ENCODE measurements at places on chromosomes 11 and 22.

DNA sequence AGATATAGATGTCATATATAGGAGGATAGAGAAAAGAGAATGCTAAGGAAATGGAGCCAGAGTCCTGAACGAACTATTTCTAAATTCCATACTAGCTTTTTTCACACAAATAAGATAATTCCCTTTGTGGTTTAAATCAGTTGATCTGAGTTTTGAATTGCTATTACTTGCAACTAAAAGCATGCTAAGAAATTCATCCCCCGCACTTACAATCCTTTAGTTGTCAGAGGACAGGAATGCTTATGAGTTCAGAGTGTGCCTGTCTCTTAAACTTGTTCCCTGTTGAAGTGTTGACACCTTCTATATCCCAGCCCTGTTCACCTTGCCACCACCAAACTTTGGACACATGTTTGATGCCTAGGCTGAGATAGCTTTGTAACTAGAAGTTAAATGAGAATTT, 406.2 kb downstream of the METTL15 start:
- H3K4me3 ChIP-seq: no peak overlapping the region
- no peaks in the 10 kb centered on the region for H3K36me3 ChIP-seq
- no peaks in the 10 kb centered on the region for H3K4me1 ChIP-seq
- no peaks in the 10 kb centered on the region for H3K27me3 ChIP-seq

GRCh38 chr11:12301379-12301778, 76.0 kb upstream of the PARVA start:
- H3K36me3 ChIP-seq: no peaks in the 10 kb centered on the region
- no peaks in the 10 kb centered on the region for H3K4me1 ChIP-seq
- H3K27me3 ChIP-seq: no peaks in the 10 kb centered on the region
- DNase-seq: no peak

GRCh38 chr11:93921695-93922468, 71.5 kb upstream of the VSTM5 start:
- H3K27me3 ChIP-seq: no peaks in the 10 kb centered on the region
- H3K4me1 ChIP-seq: no peaks in the 10 kb centered on the region
- no peak overlapping the region for H3K27ac ChIP-seq
- no peaks in the 10 kb centered on the region for H3K36me3 ChIP-seq
- no peak overlapping the region for H3K4me3 ChIP-seq

- H3K27ac ChIP-seq: peak overlapping the region; percentile 36
- DNase-seq: no peak
- no peaks in the 10 kb centered on the region for H3K27me3 ChIP-seq
- H3K4me3 ChIP-seq: no peak overlapping the region
These were observed 30.8 kb downstream of the PDGFB start for GRCh38 chr22:39214006-39214382.

Data from pancreas (tissue), 10 donors.